ENCODE measurements at places on chromosomes 11 and 22.

GRCh38 chr11:104892723-104893511, 5.3 kb downstream of the CASP12 start:
- no peak for DNase-seq

- no peak for DNase-seq
Measured at GRCh38 chr11:128324531-128325141, 262.7 kb downstream of the ETS1 start.

DNA sequence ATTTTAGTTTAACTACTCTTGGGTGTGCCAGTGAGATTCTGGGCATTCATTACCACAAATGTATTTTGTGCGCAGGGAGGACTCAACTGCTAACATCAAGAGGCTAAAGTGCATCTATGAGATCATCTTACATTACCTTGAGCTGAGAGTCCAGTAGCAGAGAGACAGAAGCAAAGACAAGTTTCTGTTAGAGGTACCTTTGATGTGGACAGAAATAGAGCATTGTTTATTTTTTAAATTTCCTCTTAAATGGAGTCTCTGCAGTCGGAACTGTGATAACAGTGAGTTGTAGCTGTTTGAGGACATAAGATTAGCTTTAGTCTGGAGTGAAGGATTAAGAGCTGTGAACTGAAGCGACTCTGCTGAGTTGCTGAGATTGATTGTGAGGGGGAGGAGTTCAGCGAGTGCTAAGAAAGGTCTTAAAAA, 297.0 kb downstream of the CADM1 start:
- no peak for DNase-seq

GRCh38 chr11:94751786-94752185, 16.4 kb upstream of the AMOTL1 start:
- DNase-seq, result no peak

GRCh38 chr11:116696381-116696941, 76.3 kb downstream of the BUD13 start:
- DNase-seq, result no peak

- no peak for DNase-seq
Measured at GRCh38 chr11:128098781-128099180, 488.6 kb downstream of the ETS1 start.

DNA sequence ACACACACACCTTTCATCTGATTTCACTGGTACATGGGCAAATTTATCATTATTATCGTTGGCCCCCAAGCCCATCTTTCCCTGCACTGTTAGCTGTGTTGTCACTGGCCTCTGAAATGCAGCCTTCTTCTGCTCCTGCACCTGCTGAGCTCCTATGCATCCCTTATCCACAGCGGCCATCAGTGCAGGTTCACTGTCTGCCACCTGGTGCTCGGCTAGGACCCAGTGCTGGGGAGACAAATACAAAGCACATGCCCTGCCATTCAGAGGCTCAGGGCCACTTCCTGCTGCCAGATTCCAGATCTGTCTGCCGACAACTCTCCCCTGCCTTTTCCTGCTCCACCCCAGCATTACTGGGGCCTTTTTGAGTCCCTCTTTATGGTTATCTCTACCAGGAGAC, 1205.4 kb downstream of the TBC1D22A start:
- DNase-seq, result no peak

DNA sequence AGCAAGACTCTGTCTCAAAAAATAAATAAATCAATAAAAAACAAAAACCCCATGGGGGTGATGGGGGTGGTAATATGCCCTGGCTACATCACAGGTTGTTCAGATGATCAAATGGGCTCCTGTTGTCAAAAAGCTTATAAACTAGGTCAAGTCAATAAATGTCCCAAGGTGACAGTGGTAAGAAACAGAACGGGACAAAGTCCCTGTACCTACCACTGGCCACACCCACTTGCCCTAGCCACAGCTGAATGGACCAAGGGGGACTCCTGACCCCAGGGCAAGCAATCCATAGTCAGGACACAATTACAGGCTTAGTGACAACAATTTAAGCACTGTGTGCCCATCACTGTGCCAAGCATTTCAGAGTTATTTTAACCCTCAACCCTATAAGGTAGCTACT, 6.0 kb downstream of the NAGA start:
- DNase-seq, result no peak

DNA sequence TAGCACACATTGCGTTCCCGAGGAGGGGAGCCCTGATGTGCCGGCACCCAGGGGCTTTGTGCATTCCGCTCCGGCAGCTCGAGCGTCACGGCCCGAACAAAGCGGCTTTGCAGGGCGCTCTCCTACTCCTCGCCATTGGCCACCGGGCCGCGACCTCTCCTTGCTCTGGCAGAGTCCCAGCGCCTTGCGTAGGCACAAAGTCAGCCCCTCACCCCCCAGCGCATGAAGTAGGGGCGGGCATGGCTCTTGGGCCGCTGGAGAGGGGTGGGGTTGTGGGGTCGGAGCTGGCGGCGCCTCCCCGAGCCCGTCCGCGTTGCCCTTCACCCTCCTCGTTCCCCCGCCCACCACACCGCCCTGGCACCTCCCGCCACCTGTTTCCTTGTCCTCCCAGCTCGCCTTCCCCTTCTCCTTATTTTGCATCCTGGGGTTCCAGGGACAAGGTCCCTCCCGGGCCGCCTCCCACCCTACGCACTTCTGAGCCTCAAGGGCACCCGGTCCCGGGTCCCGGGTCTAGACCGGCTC, 753 bp upstream of the PPARA start:
- peak; percentile 69 for DNase-seq

- DNase-seq, result no peak
Measured at GRCh38 chr11:3088806-3089205, 31.6 kb upstream of the CARS1 start.

DNA sequence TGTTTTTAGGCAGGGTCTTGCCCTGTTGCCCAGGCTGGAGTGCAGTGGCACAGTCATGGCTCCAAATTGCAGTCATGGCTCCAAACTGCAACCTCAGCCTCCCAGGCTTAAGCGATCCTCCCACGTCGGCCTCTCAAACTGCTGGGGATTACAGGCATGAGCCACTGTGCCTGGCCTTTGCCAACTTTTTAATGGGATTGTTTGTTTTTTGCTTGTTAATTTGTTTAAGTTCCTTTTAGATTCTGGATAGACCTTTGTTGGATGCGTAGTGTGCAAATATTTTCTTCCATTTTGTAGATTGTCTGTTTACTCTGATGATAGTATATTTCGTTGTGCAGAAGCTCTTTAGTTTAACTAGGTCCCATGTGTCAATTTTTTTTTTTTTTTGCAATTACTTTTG, 10.0 kb upstream of the SCGB1D1 start:
- no peak for DNase-seq

DNA sequence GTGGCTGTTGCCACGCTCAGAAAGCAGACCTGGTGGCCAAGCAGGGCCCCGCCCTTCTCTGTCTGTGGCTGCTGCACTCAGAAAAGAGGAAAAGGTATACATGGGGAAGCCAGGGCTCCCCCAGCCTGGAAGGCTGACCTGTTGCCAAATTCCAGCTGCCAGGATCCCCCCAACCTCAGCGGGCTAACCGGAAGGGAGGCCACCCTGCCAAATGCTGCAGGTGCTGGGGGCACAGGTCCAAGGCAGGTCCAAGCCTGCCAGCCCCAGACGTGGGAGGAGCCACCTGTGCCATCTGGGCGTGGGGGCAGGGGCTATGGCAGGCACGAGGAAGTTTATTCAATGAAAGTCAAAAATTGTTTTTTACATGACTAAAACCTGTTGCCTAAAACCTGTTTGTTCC, 2.6 kb downstream of the NPTXR start:
- no peak for DNase-seq

- no peak for DNase-seq
Measured at GRCh38 chr11:104665641-104666040, 232.6 kb downstream of the CASP12 start.

DNA sequence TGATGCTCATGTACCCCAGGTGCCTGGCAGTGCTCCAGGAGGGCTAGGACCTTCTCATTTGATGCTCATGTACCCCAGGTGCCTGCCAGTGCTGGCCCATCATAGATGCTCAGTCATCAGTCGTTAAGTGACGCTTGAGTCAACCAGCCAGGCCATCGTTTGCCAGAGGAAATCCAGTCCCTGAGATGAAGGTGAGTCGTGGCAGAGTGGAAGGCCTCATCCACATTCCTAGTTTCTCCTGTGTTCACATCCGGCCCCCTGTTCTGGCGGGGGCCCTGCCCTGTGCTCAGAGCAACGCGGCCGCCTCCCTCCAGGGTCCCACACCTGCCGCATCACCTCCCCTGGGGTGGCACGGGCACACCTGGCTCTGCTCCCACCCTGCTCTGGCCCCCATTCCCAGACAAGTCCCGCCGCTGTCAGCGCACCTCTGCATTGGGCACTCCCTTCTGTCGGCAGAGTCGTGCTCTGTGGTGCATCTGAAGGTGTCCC, 279.9 kb downstream of the BRD1 start:
- no peak for DNase-seq

- DNase-seq, result peak; percentile 73
Measured at GRCh38 chr22:28064920-28065319, 145.9 kb upstream of the PITPNB start.

All from right hindlimb (tissue), 1 donor.